ENCODE measurements at places on chromosomes 5 and 9.

DNA sequence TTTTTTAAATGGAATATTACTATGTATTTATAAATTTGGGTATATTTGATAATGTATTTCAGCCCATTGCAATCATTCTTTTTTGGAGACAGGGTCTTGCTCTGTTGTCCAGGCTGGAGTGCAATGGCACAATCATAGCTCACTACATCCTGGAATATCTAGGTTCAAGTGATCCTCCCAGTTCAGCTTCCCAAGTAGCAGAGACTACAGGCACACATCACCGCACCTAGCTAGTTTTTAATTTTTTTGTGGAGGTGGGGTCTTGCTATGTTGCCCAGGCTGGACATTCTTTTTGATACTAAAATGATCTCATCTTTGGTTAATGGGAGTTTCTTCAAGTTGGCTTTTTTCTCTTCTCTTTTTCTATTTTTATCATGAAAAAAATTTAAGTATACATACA is 91.3 kb downstream of the UNC13B start:
- no peak for DNase-seq

DNA sequence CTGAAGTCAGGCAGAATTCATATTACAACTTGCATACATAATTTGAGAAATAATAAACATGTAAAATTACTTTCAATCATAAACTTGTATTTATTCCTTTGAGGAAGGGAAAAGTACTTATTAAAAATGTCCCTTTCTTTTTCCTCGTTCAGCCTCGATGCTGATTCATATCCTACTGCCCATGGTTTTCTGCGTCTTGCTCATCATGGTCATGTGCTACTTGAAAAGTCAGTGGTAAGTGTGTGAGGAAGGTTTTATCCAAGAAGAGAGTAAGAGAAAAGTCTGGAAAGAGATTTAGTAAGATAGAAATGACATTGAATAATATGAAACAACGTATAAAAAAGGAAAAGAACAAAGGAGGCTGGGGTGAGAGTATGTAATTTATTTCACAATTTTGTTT is 85.9 kb downstream of the OSMR start:
- DNase-seq = no peak

GRCh38 chr5:160685219-160685618 is 166.8 kb downstream of the ATP10B start:
- no peak for DNase-seq

- no peak for DNase-seq
Observed at GRCh38 chr9:129184596-129185122, 6.6 kb upstream of the IER5L start.

GRCh38 chr5:40738502-40738901 is 17.3 kb downstream of the TTC33 start:
- DNase-seq = no peak

- no peak for DNase-seq
Observed at GRCh38 chr9:34211395-34211794, 32.6 kb downstream of the UBAP1 start.

GRCh38 chr9:112629671-112630485 is 88.0 kb downstream of the INIP start:
- DNase-seq = no peak

- no peak for DNase-seq
Observed at GRCh38 chr5:171129308-171129707, 179.7 kb upstream of the TLX3 start.

DNA sequence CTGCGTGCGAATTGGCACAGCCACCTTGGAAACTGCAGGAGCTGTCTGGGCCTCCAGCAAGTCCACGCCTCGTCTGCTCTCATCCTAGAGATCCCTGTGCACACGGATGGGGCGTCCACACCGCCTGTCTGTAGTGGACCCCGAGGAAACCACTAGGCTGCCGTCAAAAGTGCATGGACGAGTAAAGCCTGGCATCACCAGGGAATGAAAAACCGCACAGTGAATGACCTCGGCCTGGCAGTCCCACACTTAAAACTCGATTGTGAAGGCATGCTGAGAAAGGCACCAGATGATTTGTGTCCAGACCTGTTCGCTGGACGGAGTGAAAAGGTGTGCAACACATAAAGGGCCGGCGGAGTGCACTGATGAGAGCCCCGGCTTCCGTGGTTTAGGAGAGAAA is 50.8 kb downstream of the MRPL36 start:
- DNase-seq = no peak

DNA sequence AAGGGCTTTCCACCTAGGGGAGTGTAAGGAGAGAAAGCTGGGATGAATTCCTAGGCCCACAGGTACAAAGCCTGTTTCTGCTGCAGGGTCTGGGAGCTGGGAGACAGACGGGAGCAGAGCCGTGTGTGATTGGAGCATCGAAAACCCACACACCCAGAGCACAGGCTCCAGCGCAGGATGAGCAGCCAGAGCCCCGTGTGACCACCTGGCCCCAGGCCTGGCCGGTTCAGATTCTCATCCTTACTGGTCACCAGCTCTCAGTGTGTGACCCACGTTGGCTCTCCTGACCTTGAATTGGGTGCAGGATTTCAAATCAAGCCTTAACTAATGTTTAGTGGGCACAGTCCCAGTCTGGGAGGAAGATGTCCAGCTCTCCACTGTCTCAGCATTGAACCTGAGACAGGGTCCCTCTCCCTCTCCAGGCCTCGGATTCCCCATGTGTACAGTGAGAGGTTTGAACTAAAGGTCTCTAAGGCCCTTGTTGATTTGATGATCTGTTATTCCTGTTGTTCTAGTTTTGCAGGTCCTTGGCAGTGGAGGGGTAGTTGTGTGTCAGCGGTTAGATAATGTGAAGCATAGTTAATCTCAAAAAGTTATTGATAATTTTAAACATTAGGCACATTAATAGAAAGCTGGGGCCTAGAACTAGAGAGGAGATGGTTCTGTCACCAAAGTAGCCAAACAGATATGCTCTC is 50.1 kb downstream of the PPARGC1B start:
- no peak for DNase-seq

DNA sequence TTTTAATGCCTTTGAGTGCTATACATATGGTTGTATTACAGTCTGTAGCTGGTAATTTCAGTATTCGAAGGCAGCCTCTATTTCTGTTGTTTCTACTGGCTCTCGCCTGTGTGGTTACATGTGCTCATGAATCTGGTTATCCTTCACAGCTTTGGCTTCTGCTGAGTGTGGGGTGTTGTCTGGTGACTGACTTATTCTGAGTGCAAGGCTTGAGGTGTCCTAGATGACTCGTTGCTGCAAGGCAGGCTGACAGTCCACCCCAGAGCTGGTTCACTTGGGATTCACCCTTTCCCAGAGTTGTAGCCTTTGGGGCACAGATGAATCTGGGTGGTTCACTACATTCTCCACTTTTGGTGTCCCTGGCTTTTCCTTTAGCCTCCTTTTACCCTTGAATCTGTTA is 41.4 kb downstream of the PDE8B start:
- DNase-seq = no peak

GRCh38 chr5:163718272-163718671 is 212.9 kb downstream of the MAT2B start:
- no peak for DNase-seq

- DNase-seq = no peak
Observed at GRCh38 chr5:176157656-176158055, 80.6 kb upstream of the SIMC1 start.

- DNase-seq = no peak
Observed at GRCh38 chr9:98021306-98022040, 35.1 kb upstream of the NANS start.

- no peak for DNase-seq
Observed at GRCh38 chr9:138076650-138077009, 199.0 kb downstream of the CACNA1B start.

Data from activated T-cell treated with anti-CD3 and anti-CD28 coated beads for 4 hours (primary cell).